ENCODE measurements at places on chromosomes 12 and 14.

DNA sequence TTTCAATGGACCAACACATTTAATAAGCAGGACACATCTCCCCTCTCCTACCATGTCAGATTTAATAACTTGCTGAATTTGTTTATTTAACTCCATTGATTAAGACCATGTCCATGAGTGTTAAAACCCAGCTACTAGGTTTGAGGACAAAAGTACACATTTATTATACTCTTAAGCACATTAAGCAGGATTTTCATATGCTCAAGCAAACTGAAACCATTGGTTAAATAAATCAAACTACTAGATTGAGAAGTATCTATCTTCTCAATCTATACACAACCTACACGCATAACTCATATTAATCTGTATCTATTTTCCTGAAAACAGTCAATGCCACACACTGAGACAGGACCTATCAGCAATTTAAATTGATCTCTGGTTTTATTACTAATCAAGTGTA lies 85.2 kb downstream of the KITLG start:
- DNase-seq = no peak

GRCh38 chr12:21662122-21662792 lies 4.6 kb upstream of the LDHB start:
- DNase-seq = no peak

DNA sequence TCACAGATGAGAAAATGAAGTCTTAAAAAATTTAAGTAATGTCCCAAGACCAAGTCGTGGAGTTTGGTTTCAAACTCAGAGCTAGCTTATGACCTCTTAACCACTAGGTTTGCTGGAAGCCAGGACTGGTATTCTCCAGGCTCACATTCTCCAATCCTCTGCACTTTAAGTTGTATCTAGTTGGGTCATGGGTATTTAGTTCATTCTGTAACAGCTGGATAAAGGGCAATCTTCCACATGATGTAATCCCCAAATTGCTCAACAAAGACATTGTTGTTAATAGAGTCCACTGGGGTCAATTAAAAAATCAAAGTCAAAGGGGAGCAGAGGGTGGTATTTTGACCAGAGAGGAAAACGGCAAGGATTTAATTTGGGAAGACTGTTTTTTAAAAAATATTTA lies 17.8 kb upstream of the GAS2L3 start:
- no peak for DNase-seq

- DNase-seq = no peak
Measured at GRCh38 chr12:98741196-98741555, 96.1 kb downstream of the APAF1 start.

GRCh38 chr12:111748867-111749266 lies 17.9 kb upstream of the ALDH2 start:
- DNase-seq = no peak

GRCh38 chr12:64666054-64666914 lies 56.0 kb downstream of the RASSF3 start:
- DNase-seq = no peak

GRCh38 chr12:91565246-91565645 lies 382.6 kb upstream of the DCN start:
- no peak for DNase-seq

DNA sequence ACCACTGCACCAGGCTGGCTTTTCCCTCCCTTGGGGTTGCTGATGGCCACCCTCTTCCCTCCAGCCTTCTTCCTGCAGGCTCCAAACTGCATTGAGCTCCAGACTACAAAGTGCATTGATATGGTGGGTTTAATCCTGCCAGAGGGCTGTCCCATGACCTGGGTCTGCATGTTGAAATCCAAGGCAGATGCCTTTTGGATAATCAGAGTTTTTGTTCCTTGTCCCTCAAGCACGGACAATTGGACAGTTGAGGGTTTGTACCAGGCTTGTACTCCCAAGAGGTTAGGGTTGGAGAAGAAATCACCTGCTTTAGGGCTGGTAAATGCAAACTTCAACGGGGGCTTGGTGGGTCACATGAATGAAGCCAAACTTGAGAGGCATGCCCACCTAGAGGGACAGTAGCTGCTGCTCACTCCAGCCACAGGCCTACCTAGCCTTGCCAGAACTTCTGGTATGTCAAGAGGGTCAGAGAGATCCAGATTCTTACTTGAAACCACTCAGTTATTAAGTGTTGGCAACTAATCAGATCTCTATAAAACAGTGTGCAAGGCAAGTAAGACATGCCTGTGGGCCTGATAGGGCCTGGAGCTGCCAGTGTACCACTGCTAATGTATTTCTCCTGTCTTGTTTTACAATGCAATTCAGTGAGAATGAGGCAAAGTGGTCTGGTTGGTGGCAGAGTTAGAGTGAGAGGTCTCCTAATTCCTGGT lies 21.7 kb upstream of the KRT83 start:
- DNase-seq = no peak

- peak; percentile 21 for DNase-seq
Measured at GRCh38 chr14:73753887-73754795, 40.0 kb upstream of the PNMA1 start.

GRCh38 chr12:132392389-132393244 lies 63.2 kb upstream of the GALNT9 start:
- no peak for DNase-seq

DNA sequence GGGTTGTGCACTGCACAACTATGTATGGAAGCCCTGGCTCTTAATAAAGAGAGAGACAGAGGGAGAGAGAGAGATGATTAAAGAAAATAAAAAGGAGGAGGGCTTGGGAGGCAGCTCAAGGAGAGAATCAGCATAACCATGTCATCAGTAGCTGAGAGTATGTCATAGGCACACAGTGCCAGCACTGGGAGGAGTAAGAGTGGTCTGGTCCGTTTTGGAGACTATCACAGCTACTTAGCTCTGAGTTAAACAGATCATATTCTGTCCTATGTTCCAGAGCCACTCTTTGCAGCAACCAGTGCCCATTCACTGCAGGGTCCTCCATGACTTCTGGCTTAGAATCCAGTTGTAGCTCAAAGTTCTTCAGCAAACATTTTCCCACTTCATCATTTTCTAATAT lies 59.0 kb downstream of the GTF2A1 start:
- DNase-seq = no peak

GRCh38 chr12:111446631-111447570 lies 41.2 kb downstream of the SH2B3 start:
- no peak for DNase-seq

- DNase-seq = no peak
Measured at GRCh38 chr12:95646781-95647190, 95.5 kb upstream of the USP44 start.

DNA sequence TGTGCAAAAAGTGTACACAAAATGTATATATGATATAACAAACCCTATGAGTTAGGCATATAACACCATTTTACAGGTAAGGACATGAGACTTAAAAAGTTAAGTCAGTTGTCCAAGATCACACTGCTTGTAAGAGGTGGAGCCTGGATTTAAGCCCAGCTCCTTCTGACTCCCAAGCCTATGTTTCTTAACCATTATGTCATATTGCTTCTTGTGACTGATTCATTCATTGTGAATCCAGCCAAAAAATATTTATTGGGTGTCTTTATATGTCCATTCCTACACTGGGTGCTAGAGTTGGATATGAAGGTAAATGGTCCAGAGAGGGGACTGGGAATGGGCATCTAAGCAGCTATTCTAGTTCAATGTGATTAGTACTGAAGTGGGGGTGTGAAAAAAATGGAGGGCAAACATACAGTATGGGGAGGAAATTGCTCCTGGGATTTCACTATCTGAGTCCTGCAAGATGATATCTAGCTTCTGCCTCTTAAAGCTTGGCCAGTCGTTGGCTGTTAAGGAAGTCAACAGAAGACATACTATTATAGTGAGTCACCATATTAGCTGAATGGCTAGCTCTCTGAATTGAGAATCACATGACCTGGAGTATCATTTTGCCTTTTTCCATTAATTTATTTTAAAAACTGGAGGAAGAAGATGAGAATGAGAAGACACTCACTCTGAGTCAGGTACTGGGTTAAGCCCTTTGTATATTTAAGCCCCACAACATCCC lies 28.8 kb downstream of the PAX9 start:
- no peak for DNase-seq

DNA sequence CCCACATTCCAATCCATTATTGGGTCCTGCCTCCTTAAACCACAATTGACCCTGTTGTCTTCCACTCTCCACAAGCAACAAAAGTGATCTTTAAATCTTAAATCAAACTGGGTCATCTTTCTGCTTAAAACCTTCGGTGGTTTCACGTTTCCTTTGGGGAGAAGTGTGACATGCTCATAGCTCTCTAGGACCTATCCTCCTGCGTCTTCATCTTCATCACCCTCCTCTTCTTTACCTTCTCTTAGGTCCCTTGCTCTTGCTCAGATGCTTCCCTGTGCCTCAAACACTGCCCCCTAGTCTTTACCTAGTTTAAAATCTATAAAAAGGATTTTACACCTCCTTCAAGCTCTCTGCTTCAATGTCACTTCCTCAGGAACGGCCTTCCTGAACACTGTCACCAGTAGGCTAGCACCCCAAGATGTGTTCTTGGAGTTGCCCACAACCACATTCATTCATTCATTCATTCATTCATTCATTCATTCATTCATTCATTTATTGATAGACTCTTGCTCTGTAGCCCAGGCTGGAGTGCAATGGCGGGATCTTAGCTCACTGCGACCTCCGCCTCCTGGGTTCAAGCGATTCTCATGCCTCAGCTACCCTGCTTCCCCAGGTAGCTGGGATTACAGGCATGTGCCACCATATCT lies 46.8 kb downstream of the GALNT4 start:
- no peak for DNase-seq

- DNase-seq = no peak
Measured at GRCh38 chr12:123034865-123035264, 54.4 kb downstream of the ARL6IP4 start.

DNA sequence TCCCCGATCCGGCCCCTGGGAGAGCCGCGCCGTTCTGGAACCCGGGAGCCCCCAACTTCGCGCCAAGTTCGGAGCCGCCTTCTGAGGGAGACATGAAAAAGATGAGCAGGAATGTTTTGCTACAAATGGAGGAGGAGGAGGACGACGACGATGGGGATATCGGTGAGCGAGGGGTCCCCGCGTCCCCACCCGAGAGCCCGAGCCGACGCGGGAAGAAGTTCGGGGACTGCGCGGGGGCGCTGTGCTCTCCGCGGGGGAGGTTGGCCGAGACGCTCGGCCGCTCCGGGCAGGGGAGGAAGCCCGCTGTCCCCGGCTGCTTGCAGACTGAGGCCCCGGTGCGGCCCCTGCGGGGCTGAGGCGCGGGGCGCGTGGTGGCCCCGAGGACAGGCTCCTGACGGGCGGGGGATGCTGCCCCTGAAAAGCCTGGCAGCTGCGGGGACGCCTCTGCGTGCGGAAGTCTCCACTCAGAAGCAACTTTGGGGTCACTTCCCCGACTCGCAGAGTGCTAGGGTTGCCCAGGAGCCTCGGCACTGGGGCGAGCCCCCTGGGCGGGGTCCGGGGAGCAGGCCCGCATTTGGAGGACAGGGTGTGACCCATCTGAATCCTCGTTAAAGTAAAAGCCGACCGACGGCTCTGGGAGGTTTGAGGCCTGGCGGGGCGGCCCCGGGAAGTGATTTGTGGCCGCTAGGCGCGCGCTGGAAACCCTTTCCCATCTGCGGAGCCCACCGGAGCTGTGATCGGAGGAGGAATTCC lies 511 bp downstream of the ANO6 start:
- peak; percentile 49 for DNase-seq

DNA sequence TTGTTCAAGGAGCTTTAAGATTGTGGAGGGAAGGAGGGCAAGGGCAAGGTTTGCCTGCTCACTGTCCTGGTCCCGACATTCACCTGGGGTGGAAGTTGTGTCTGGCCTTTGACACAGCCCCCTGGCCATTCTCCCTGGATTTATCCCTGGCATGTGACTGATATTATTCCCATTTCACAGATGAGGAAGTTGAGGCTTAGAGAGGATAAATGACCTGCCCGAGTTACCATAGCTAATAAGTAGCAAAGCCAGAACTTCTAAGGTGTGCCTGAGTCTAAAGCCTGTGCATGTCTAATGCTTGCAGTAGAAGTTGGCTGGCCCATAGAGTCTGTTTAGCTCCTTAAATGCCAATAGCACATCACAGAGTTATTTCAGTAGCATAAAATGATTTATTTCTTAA lies 720 bp upstream of the FGF6 start:
- no peak for DNase-seq
